ENCODE measurements at places on chromosomes 13 and 19.

DNA sequence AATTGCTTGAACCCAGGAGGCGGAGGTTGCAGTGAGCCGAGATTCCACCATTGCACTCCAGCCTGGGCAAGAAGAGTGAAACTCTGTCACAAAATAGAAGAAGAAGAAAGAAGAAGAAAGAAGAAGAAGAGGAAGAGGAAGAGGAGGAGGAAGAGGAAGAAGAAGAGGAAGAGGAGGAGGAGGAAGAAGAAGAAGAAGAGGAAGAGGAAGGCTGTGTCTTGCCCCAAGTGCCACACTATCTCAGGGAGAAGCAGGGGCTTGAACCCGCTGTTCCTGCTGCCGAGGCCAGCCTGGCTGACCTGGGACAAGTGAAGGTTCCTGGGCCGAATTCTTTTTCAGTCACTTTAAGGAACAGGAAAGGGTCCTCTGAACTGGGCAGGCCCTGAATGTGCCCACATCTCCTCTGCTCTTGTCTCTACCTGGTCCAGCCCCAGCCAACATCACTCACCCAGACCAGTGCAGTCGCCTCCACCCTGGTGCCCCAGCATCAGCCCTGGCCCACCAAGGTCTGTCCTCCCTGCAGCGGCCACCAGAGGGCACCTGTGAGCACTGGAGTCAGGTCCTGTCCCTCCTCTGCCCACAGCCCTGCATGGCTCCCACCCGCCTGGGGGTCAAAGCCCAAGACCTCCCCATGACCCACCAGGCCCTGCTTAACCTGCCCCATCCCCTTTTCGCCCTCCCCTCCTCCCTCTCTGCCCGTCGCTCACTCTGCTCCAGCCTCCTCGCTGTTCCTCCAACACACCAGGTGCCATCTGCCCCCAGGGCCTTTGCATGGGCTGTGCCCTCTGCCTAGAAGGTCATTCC, 20.0 kb downstream of the TICAM1 start:
- peak; percentile 69 for DNase-seq

DNA sequence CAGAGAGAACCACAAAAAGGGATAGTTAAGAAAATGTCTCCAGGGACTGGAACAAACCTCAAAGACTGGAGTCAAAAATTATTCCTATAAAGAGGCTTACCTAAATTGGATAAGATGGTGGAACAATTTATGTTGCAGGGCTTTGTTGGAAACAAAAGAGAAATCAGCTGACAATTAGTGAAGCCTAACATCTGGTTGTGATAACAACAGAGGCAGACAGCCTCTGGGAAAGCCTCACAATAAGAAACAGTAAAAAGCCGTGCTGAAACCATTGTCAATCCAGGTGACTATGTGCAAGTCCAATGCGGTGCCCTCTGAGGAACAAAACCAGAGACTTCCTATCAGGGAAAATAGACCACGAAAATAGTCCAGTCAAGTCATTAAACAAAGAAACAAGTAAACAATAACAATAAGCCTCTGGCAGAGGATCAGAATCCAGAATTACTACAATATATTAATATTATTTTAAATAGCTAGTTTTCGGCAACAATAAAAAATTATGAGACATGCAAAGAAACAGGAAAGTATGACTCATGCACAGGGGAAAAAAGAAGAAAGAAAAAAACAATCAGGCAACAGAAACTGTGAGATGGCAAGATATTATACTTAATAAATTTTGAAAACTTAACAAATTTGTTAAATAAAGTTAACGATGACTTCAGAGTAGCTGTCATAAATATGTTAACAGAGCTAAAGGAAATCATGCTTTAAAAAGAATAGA, 99.7 kb upstream of the RXFP2 start:
- DNase-seq: no peak

- DNase-seq: no peak
Measured at GRCh38 chr19:29233591-29233990, 20.6 kb upstream of the UQCRFS1 start.

DNA sequence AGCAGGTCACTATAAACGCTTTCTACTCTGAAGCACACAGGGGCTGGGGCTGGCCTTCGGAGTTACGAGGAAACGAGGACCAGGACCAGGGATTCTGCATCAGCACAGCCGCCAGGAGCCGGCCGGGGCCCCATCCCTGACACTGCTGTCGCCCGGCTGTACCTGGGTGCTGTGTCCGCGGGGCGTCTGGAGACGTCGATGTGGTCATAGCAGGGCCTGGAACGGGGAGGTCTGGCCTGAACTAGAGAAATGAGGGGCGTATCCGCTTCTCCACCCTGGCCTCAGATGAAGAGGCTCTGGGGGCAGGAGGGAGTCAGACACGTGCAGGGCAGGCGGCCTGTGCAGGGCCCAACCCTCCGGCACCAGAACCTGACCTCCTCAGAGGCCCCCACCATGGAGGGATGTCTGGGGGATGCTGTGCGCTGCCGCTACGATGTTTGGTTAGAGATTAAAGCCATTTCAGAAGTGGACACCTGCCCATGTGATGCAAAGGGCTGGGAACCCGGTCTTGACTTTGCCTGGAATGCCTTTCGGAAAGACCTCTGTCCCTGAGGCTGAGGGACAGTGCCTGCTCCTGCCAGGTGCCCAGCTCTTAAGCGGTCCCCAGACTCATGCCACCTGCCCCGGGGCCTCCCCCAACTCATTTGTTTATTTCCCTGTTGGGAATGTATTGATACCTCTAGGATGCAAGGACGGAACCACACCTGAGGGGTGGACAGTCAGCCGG, 21.4 kb downstream of the GAS6 start:
- no peak for DNase-seq

GRCh38 chr19:5298471-5298901, 42.1 kb downstream of the PTPRS start:
- DNase-seq: no peak

GRCh38 chr13:44694291-44694690, 118.2 kb upstream of the TSC22D1 start:
- no peak for DNase-seq
